ENCODE measurements at places on chromosomes 2 and 18.
A peak's percentile ranks its signal among the peaks of the same experiment; 100 is the strongest.

DNA sequence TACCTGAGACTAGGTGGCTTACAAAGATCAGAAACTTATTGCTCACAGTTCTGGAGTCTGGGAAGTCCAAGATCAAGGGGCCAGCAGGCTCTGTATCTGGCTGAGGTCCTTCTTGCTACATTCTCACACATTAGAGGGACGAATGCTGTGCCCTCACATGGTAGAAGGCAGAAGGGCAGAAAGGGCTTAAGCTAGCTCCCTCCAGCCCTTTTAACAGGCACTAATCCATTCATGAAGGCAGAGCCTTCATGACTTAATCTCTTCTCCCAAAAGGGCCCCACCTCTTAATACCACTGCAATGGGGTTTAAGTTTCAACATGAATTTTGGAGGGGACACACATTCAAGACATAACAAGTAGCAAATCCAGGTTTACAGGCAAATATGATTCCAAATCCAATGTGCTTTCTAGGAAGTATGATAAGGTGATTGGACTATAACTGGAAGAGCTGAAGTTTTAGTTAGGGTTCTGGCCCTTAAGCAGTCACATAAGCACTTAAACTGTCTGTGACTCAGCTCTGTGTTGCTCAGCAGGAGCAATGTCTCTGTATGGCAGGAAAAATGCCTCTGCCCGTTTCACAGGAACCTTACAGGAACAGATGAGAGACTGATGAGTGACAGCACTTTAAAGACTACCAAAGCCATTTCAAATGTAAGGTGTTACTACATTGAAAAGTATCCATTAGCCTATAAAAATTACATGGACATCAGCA is 119.6 kb upstream of the PTPRM start:
- no peak for DNase-seq

DNA sequence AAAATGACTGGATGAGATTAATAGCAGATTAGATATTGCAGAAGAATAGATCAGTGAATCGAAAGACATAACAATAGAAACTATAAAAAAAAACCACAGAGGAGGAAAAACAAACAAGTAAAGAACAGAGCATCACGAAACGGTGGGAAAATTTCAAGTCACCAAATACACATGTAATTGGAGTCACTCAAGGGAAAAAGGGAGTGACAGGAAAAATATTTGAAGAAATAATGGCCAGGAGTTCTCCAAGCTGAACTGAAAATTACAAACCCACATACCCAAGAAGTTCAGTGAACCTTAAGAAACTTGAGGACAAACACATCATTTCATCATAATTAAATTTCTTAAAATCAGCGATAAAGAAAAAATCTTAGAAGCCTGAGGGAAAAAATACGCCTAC is 11.0 kb upstream of the IL1R1 start:
- no peak for DNase-seq

GRCh38 chr2:230668939-230669303 is 43.7 kb upstream of the CAB39 start:
- DNase-seq = no peak

- no peak for DNase-seq
Observed at GRCh38 chr2:98530114-98530513, 78.2 kb downstream of the COA5 start.

DNA sequence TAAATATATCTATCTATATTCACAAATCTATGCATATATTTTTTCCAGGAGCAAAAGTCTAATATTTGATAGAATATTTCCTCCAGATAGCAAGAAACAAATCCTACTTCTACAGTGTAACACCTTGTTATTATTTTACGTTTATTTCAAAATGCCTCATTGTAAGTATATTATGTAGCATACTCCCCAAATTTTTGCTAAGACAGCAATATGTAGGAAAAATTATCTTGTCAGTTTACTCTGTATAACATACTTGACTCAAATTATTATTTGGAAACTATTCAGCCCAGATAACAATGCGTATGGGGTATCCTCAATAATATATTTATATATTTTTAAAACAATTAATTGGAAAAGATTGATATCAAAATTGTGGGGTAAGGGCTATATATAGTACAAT is 313.2 kb downstream of the NR4A2 start:
- no peak for DNase-seq

DNA sequence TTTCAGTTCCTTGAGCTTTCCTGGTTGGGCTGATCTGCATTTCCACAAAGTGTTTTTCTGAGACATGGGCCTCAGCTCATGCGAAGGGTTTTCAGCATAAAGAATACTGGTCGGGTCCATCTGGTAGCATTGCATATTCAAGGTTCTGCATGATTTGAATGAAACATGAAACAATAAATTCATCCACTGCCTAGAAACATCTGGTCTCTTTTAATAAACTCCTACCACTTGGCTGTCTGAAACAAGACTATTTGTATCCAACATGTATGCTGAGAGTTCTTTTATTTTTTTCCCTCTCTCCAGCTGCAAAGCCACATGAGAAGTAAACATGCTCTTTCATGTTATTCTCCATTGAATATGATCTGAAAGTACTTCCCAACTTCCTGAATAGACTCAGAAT is 314.9 kb upstream of the SOX11 start:
- DNase-seq = no peak

GRCh38 chr2:224372641-224373040 is 29.3 kb downstream of the FAM124B start:
- DNase-seq = no peak

- no peak for DNase-seq
Observed at GRCh38 chr2:70448041-70448440, 105.6 kb downstream of the TGFA start.

DNA sequence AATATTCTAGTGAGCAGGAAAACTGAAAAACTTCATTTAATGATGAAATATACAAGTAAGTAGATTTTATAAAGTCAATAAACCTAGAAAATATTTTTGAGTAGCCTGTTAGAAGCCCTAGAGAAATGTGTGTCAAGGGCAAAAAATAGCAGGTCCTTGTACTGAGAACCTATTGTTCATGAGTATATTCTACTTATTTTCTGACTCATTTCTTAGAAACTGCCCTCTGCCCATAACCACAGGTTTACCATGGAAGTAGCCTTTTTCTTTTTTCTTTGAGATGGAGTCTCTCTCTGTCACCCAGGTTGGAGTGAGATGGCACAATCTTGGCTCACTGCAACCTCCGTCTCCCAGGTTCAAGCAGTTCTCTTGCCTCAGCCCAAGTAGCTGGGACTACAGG is 19.4 kb upstream of the SELENOI start:
- no peak for DNase-seq

GRCh38 chr2:141728886-141729285 is 401.9 kb downstream of the LRP1B start:
- DNase-seq = no peak

- DNase-seq = no peak
Observed at GRCh38 chr18:48530399-48531081, 8.3 kb upstream of the CTIF start.

GRCh38 chr2:100902817-100903405 is 83.0 kb downstream of the NPAS2 start:
- DNase-seq = no peak

DNA sequence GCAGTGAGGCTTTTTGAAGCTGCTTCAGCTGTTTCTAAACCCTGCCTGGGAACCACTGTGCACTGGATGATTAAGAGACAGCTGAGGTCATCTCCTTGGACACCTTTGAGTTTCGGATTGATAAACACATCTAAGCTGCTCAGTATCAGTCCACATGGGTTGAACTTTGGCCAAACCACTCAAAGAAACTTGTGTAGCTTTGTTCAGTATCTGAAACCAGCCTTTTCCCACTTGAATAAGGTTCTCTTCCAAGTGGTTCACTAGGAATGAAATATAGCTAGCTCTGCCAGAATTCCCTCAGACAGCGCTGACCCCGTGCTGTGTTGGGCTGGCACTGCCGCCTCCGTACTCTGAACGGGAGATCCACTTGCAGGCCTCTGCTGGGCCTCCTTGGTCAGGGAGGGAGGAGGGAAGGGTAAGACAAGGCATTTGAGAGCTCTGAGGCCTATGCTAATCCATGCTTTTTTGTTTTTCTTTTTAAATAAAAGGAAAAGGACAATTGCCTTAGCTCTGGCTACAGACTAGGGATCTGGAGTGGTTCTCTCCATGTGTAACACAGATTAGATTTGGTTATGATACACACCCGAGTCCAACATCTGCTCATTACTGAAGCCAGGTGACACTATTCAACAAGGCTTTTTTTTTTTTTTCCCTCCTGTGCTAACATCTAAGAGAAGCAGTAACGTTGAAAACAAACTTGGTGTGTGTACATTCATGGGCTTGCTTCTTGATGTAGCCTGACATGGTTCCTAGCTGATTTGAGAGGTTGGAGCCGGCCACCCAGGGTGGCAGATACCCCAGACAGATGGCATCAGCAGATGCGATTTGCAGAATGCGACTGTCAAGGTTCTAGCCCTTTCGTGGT is 67.7 kb downstream of the NCK2 start:
- no peak for DNase-seq

GRCh38 chr2:86281066-86281700 is 56.2 kb downstream of the REEP1 start:
- no peak for DNase-seq

GRCh38 chr2:171688129-171688465 is 828 bp downstream of the DYNC1I2 start:
- no peak for DNase-seq

GRCh38 chr2:226837334-226837733 is 1.5 kb downstream of the RHBDD1 start:
- no peak for DNase-seq

- peak; percentile 10 for DNase-seq
Observed at GRCh38 chr2:9769171-9770005, 73.9 kb upstream of the TAF1B start.

- DNase-seq = no peak
Observed at GRCh38 chr2:188622601-188623260, 331.1 kb downstream of the GULP1 start.

DNA sequence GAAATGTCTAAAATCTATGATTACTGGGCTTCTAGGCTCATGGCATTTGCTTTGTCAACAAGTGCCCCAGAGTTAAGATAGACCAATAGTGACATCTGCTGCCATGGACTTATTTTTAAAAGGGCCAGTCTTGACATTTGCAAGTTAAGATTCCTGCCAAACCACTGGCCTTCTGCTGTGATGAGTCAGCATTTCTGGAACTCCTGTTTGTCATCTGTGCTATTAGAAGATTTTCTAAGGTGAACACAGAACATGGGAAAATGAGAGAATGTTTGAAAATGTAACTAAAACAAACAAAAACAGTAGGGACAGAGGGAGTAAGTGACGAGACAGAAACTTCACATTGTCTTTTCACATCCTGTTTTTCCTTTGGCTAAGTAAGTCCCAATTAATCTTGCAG is 93.7 kb upstream of the WDR75 start:
- no peak for DNase-seq

DNA sequence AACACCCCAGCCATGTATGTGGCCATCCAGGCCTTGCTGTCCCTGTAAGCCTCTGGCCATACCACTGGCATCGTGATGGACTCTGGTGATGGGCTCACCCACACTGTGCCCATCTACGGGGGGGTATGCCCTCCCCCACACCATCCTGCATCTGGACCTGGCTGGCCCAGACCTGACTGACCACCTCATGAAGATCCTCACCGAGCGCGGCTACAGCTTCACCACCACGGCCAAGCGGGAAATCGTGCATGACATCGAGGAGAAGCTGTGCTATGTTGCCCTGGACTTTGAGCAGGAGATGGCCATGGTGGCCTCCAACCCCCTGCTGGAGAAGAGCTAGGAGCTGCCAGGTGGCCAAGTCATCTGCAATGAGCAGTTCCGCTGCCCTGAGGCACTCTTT is 80.4 kb upstream of the ZCCHC2 start:
- DNase-seq = no peak

DNA sequence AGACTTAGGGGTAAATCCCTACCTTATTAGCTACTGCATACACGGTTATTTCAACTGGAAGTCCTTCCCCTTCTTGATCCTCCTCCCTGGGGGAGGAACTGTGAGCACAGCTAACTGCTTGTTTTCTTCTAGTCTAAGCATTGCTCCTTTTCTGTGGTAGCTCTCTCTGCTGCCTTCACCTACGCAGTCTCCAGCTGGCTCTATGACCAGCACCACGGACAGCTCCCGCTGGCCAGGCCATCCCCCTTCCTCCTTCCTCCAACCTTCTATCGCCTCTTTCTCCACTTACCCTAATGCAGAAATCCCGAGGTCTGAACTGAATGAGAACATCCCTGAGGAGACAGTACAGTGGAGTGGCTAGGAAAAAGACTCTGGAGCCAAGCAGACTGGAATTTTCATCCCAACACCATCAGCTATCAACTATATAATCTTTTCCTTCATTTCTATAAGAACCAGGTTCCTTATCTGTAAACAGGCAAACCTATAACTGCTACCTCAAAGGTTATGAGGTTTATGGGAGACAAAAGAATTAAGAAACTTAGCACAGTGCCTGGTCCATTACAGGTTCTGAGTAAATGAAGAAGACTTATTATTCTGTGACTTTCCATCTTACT is 4.7 kb upstream of the CFAP65 start:
- no peak for DNase-seq

DNA sequence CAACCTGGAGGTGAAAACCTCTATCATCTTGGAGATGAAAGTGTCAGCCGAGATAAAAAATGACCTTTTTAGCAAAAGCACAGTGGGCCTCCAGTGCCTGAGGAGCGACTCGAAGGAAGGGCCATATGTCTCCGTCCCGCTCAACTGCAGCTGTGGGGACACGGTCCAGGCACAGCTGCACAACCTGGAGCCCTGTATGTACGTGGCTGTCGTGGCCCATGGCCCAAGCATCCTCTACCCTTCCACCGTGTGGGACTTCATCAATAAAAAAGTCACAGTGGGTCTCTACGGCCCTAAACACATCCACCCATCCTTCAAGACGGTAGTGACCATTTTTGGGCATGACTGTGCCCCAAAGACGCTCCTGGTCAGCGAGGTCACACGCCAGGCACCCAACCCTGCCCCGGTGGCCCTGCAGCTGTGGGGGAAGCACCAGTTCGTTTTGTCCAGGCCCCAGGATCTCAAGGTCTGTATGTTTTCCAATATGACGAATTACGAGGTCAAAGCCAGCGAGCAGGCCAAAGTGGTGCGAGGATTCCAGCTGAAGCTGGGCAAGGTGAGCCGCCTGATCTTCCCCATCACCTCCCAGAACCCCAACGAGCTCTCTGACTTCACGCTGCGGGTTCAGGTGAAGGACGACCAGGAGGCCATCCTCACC is 90.2 kb downstream of the SH3BP4 start:
- DNase-seq = no peak

DNA sequence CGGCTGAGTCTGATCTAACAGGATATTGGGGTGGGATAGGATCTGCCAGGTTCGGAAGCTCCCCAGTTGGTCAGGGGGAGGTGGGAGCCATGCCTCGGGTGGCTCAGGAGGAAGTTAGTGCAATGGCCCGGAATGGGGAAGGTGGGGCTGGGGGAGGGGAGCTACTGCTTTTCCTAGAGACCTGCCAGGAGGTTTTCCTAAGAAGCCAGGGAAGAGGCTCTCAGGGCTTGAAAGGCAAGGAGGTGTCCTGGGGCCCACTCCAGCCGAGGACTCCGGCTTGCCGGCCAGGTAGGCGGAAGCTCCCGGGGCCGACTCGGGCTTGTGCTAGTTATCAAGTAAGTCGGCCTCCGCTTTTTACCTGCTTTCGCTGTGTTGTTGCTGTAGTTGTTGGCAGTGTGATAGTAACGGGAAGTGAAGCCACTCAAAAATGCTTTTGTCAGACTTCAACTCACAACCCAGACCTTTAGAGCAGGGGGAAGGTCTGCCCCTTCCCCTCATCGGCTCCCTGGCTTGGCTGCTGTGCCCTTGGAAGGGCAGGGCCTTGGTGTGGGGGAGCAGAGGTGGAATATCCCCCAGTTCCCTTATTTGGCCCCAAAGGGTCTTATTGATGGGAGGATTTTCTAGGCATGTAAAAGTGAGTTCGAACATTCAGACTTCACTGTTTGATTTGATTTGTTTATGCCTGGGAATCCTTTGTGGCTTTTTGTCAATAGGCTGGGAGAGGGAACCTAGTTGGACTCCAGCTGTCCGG is 5.4 kb downstream of the GDF7 start:
- DNase-seq = no peak
